Aorta (tissue), 5 donors: ENCODE measurements at places on chromosomes 2 and 18. TPM values are rescaled to one million over a fixed set of nuclear protein-coding genes. Genes with fewer than 3 reads are reported as not detected.

The SGPP2 gene
- 0.54 TPM for total RNA-seq

The SETBP1 gene
- total RNA-seq = 42.4 TPM

The FOXI3 gene
- not detected for total RNA-seq

The SGO2 gene
- total RNA-seq = 3.2 TPM

The UNC50 gene
- 33.7 TPM for total RNA-seq

The TNFAIP6 gene
- total RNA-seq = 3.6 TPM

The VWC2L gene
- total RNA-seq = not detected

The CROCC2 gene
- total RNA-seq = 0.45 TPM
